ENCODE measurements at places on chromosomes 3 and 15. TPM values are rescaled to one million over a fixed set of nuclear protein-coding genes. Genes with fewer than 3 reads are reported as not detected.

DNA sequence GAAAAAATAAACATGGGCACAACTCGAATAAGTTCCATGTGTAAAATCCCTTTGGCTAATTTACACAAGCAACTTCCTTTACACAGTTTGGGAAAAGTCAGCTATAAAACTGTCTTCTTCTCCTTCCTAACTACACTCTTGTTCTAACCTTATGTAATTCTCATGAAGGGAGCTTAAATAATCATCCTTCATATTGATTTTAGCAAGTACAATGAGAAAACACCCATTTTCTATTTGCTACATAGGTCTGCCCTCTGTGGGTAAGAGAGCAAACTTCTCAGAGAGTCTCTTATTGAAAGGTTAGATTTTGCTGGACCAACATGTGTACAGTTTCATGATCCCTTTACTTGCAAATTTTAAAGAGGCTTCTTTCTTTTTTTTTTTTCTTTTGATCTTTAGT, 398.5 kb downstream of the ROBO1 start:
- DNase-seq = no peak
- H3K4me1 ChIP-seq = no peaks in the 10 kb centered on the region
- H3K4me3 ChIP-seq = no peak overlapping the region
- H3K27ac ChIP-seq = no peak overlapping the region
- H3K27me3 ChIP-seq = no peaks in the 10 kb centered on the region

GRCh38 chr3:158205994-158206393, 96.1 kb downstream of the RSRC1 start:
- no peaks in the 10 kb centered on the region for H3K4me1 ChIP-seq
- no peak overlapping the region for H3K27ac ChIP-seq

DNA sequence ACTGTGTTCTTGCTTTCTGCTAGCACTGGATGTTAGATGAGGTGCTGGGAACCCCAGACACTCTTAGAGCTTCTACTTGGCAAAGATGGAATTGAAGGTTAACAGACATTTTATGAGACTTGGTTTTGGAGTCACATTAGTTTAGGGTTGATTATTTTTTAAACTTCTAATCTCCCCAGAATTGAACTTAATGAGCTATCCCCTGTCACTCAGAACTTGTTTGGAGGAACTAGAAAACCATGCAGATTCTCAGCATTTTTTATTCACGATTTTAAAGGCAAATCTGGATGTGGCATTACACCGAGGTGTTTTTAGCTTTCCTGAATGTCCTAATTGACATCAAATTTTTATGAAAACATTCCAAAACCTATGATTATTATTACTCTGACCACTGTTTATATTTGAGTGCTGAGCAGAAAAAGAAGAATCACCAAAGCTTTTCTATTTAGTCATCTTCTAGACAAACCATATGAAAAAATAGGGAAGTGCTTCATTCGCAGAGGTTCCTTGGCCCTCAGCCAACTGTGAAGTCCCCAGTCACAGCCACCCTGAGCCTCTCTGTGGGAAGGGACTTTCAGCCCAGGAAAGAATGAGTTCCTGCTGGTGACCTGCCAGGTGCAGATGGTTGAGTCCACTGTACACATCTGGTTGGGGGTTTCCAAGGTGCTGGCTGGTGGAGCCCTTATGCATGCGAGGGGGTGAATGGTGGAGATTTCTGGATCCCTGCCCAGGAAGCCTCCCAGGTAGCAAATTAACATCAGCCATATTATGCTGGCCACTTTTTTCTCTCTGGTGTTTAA, 196.0 kb upstream of the TOPAZ1 start:
- no peaks in the 10 kb centered on the region for H3K36me3 ChIP-seq
- H3K27ac ChIP-seq = no peak overlapping the region
- no peaks in the 10 kb centered on the region for H3K4me1 ChIP-seq

GRCh38 chr3:39112535-39112934, 5.1 kb downstream of the TTC21A start:
- H3K27me3 ChIP-seq = no peaks in the 10 kb centered on the region
- H3K4me1 ChIP-seq = peaks cover 10% of the 10 kb centered on the region
- DNase-seq = no peak
- H3K36me3 ChIP-seq = no peaks in the 10 kb centered on the region

DNA sequence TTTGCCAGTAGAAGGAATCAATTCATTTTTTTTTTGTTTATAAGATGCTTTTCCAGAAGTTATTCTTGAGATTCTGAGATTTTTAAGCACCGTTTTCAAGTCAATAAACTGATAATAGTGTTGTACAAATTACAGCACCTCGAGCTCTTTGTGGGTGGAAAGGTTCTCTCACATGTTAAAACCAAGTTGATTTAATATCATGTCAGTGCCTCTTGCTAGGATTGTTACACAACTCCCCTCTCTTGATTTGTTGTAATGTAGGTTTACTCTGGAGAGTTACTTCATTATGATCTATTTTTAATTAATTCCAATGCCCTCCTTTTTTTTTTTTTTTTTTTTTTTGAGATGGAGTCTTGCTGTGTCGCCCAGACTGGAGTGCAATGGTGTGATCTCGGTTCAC, 25.8 kb upstream of the UBXN7 start:
- DNase-seq = no peak
- H3K4me1 ChIP-seq = peaks cover 4% of the 10 kb centered on the region
- no peak overlapping the region for H3K4me3 ChIP-seq
- H3K36me3 ChIP-seq = no peaks in the 10 kb centered on the region

- no peak overlapping the region for H3K27ac ChIP-seq
- no peaks in the 10 kb centered on the region for H3K27me3 ChIP-seq
- no peak for DNase-seq
- H3K4me3 ChIP-seq = no peak overlapping the region
- no peaks in the 10 kb centered on the region for H3K36me3 ChIP-seq
These were observed 153.7 kb upstream of the TLE3 start for GRCh38 chr15:70251246-70251990.

DNA sequence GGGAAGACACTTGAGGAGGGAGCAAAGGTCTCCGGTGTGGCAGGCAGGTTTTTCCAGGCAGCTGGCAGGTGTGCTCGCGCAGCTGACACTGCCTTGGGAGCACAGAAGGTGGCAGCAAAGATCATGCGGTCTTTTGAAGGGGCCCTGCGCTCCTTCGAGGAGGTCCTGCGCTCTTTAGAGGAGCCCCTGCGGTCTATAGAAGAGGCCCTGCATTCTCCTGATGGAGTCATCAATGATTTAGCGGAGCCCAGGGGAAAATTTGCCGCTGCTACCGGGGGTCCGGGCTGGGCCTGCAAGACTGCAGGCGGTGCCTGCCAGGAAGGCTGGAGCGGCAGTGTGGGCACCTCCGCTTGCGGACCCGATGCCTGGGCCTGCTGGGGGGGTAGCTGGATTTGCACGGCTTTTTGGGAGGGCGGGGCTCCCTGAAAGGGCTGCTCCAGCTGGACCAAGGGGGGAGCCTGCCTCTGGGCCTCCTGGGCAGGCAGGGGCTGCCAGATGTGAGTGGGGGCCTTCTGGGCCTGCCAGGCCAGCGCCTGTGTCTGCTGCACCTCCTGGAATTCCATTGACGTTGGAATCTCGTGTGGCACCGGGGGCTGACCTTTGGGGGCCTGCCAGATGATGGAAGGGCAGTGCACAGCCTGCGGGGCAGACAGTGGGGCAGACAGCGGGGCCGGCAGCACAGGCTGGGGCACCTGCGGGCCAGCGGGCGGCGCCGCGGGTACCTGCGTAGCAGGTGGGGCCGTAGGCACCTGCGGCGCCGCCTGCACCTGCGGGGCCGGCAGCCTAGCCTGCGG, 2.1 kb downstream of the MAGEL2 start:
- no peak overlapping the region for H3K4me3 ChIP-seq
- no peak for DNase-seq
- H3K27me3 ChIP-seq = no peaks in the 10 kb centered on the region
- no peaks in the 10 kb centered on the region for H3K4me1 ChIP-seq
- no peak overlapping the region for H3K27ac ChIP-seq

GOLGA8B gene
- total RNA-seq = 55.5 TPM

GRCh38 chr15:28907338-28907960, 21.7 kb downstream of the APBA2 start:
- H3K27me3 ChIP-seq = no peaks in the 10 kb centered on the region
- H3K4me3 ChIP-seq = no peak overlapping the region

TEX55 gene
- not detected for total RNA-seq

DNA sequence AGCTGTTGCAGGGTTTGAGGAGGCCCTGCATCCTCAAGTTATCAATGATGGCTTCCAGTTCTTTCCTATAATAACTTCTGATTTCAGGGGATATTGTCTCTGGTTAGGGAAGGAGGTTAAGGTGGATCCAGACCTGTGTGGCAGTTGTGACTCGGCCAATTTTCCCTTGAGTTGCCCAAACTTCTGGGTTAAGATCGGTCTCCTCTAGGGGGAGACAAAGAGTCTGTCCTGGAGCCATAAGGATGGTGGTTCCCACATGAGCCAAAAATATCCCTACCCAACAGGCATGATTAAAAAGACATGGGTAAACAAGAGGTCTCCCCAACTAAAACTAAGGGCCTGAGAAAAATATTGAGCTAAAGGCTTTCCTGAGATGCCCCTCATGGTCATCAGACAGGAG, 227.5 kb upstream of the MDFIC2 start:
- no peaks in the 10 kb centered on the region for H3K27me3 ChIP-seq
- no peak for DNase-seq
- H3K27ac ChIP-seq = no peak overlapping the region
- H3K4me3 ChIP-seq = no peak overlapping the region

DNA sequence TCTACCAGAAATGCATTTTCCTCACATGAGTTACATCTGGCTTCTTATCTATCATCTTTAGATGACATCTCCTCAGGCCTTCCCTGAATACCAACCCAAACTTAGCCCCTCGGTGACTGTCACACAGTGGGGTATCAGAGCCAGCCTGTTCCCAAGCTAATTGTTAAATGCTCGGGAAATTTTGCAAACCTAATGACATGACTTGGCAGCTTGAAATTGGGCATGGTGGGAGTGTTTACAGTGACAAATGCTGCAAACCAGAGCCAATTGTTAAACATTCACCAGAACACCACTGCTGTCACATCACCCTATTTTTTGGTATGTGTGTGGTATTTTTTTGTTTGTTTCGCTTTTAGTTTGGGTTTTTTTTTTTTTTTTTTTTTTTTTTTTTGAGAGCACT, 130.8 kb downstream of the HCN4 start:
- H3K4me1 ChIP-seq = no peaks in the 10 kb centered on the region
- DNase-seq = no peak
- H3K27ac ChIP-seq = no peak overlapping the region
- H3K36me3 ChIP-seq = no peaks in the 10 kb centered on the region
- H3K27me3 ChIP-seq = no peaks in the 10 kb centered on the region
- no peak overlapping the region for H3K4me3 ChIP-seq

- H3K27ac ChIP-seq = no peak overlapping the region
- H3K27me3 ChIP-seq = no peaks in the 10 kb centered on the region
- H3K4me1 ChIP-seq = peaks cover 12% of the 10 kb centered on the region
- DNase-seq = no peak
These were observed 13.8 kb downstream of the TLE3 start for GRCh38 chr15:70083946-70084345.

DNA sequence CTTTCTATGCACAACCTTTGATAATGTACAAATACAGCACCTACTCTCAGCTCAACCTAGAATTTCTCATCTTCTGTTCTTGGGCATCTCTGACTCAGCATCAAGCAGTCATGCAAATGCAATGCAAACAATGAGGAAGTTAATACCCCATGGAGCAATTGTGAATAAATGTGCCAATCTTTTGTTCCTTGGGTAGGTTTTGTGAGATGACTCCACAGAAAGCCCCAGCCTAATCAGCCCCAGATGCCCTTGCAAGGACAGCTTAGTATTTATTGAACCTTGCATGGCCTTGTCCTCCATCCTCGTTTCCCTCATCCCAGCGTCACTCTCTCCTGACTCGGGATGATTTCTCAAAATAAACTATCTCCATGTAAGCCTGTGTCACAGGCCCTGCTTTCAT, 494.7 kb upstream of the NECTIN3 start:
- no peaks in the 10 kb centered on the region for H3K4me1 ChIP-seq
- H3K36me3 ChIP-seq = no peaks in the 10 kb centered on the region
- DNase-seq = no peak

DNA sequence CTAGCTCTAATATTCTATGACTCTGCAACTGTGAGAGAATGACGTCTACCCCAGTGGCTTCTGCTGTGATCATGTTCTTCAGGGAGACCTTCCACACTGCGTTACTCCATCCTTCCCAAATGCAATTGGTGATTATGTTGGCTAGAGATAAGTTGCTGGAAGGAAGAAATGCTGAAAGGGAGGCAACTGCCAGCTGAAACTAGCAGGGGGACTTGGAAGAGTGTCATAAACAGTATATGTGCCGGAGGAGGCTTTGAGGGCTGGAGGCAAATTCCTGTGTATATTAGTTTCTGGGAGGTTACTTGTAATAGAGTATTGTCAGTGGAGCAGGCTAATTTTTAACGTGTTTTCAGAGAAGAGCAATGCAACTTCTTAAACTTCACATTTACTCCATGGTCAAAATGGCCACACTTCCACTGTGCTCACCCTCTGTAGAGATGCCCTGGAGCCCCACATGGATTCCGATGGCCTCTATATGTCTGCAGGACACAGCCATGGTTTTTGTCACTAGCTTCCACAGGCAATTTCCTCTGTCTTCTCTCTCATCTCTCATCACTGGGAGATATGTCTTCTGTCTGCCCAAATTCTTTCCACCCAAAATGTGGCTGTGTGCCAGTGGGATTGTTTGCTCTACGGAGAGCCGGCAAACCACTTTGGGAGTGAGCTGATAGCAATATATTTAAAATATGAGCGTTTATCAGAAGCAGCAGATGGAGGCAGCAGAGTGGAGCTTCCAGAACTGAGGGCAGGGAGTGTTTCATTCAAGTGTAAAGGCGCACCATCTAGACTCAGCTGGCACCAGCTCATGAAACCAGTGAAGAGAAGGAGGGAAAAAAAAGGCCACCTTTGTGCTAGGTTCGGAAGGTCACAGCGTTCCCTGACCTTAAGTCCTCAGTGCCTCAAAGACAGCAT, 13.3 kb upstream of the CD47 start:
- no peak overlapping the region for H3K27ac ChIP-seq
- no peaks in the 10 kb centered on the region for H3K36me3 ChIP-seq
- no peaks in the 10 kb centered on the region for H3K27me3 ChIP-seq
- no peak overlapping the region for H3K4me3 ChIP-seq
- DNase-seq = no peak

MAGI1 gene
- total RNA-seq = 4.7 TPM

DNA sequence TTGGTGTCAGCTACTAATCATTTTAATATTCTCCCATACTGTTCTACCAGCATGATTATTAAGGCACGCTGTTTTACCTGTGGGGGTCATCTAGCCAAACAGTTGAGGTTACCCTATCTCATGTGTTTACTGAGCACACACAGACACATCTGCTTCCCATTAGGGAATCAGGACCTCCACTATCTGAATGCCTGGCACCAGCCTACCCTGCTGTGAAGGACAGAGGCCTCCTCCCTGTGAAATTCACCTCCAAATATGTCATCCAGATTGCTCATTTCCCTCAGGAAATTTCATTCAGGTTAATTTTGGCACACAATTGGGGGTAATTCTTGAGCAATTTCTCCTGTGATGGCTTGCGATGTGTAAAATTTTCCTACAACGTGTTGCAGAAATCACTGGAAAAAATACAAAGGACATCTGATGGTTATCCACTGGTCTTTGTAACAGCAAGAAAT, 155.6 kb upstream of the NR2E3 start:
- H3K4me3 ChIP-seq = no peak overlapping the region
- H3K36me3 ChIP-seq = no peaks in the 10 kb centered on the region
- peaks cover 16% of the 10 kb centered on the region for H3K4me1 ChIP-seq
- DNase-seq = no peak

GRCh38 chr3:14477311-14477935, 62.7 kb downstream of the GRIP2 start:
- peaks cover 20% of the 10 kb centered on the region for H3K4me1 ChIP-seq
- no peak overlapping the region for H3K4me3 ChIP-seq
- no peaks in the 10 kb centered on the region for H3K27me3 ChIP-seq
- H3K36me3 ChIP-seq = no peaks in the 10 kb centered on the region
- no peak overlapping the region for H3K27ac ChIP-seq

Measured in gastrocnemius medialis (tissue), 4 donors.